CD4-positive, alpha-beta T cell treated with Interferon alpha-2 for 1 hour (primary cell): ENCODE measurements at places on chromosomes 5 and 9.

- peak; percentile 56 for DNase-seq
Observed at GRCh38 chr5:103258957-103259704, 568 bp downstream of the MACIR start.

GRCh38 chr5:34876275-34876674 is 37.3 kb downstream of the TTC23L start:
- DNase-seq, result no peak

DNA sequence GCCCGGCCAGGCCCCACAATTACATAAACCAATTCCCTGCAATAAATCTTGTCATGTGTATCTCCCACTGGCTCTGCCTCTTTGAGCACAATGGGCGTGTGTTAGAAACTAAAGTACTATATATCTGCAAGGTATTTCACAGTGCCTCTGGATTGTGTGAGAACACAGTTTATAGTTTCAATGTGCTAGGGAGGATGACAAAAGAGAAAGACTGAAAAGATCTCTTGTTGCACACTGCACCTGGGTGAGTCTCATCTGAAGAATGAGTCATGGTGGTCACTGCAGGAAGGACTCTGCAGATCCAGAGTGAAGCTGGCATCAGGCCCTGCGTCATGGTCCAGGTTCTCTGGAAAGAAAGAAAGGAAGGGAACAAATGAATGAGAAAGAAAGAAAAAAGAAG is 20.7 kb upstream of the CTSV start:
- no peak for DNase-seq

DNA sequence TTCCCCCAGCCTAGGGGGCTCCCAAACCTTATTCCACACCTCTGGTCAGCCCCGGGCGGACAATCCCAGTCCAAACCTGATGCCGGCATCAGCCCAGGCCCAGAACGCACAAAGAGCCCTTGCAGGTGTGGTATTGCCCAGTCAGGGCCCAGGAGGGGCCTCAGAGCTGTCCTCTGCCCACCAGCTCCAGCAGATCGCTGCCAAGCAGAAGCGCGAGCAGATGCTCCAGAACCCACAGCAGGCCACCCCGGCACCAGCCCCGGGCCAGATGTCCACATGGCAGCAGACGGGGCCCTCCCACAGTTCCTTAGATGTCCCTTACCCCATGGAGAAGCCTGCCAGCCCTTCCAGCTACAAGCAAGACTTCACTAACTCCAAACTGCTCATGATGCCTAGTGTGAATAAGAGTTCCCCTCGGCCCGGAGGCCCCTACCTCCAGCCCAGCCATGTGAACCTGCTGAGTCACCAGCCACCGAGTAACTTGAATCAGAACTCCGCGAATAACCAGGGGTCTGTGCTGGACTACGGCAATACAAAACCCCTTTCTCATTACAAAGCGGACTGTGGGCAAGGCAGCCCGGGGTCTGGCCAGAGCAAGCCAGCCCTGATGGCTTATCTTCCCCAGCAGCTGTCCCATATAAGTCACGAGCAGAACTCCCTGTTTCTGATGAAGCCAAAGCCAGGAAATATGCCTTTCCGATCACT is 27.6 kb upstream of the LTC4S start:
- DNase-seq, result no peak

GRCh38 chr9:114057161-114057885 is 20.8 kb downstream of the AMBP start:
- no peak for DNase-seq
